Chondrocyte (in vitro differentiated cells): ENCODE measurements at places on chromosomes 1 and 21.

GRCh38 chr1:156143765-156144489, 9.5 kb upstream of the SEMA4A start:
- no peak for DNase-seq

DNA sequence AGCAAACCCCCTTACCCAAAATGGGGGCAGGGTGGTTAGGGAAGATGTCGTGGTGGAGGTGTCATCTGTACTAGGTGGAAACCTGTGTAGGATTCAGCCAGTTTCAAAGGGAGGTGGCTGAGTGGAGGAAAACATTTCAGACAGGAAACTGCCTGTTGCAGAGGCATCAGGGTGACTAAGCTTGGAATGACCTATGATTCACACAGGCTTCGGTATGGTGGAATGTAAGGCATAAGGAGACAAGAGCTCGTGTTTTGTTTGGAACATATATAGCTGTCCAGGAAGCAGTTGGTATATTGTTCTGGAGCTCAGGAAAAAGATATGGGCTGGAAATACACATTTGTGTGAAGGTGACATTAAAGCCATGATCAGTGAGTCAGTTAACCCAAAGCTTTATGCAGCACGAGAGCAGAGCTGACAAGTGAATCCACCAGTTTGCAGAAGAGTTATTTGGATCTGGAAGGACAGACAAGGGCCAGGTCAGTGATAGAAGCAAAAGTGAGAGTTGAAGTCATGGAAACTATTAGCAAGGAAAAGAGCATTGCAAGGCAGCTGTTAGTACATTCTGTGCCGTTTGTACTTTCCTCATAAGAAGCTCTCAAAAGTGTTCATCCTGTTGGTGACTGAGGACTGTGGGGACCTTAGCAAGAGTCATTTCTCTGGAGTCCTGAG, 12.2 kb downstream of the UTP25 start:
- no peak for DNase-seq

DNA sequence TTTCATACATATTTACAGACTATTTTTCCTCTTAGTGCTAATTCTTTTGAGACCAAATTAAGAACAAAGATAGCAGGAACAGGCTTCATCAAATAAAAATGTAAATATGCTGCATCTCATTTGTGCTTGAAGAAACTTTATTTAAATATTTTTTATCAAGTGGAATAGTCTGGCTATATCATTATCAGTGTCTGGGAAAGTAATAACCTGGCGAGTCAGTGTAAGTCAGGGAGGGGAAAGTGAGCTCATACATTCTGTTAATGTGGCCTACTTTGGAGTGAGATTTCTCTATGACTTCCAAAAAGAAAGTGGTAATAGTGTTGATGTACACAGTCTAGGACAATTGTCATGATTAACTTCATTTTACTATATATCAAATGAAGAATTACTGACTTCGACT, 1045.1 kb downstream of the ADGRL2 start:
- no peak for DNase-seq

GRCh38 chr1:212346601-212347000, 61.4 kb downstream of the PPP2R5A start:
- no peak for DNase-seq

- DNase-seq, result no peak
Measured at GRCh38 chr1:154975409-154976059, 1.1 kb downstream of the CKS1B start.

DNA sequence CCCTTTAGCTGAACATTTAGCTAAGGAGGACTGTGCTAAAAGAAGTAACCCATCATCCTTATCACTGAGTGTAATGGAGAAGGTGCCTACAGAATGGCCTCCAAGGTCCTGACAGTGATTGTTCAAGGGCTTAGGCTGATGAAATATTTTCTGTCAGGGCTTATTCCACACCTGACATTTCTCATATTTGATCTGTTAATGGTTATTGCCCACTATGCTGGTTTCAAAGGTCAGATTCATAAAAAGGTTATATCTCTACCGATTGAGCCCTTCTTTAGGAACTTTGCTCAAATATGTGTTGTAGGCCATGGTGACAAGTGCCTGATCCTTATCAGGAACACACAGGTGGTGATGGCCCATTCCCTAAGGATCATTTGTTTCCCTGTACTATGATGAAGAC, 766.4 kb upstream of the ADGRL2 start:
- DNase-seq, result no peak

GRCh38 chr1:167720965-167721616, 691 bp upstream of the MPZL1 start:
- DNase-seq, result no peak

- DNase-seq, result no peak
Measured at GRCh38 chr1:10564063-10564462, 89.3 kb downstream of the PEX14 start.

- DNase-seq, result peak; percentile 39
Measured at GRCh38 chr21:45463871-45464270, 58.9 kb downstream of the COL18A1 start.

DNA sequence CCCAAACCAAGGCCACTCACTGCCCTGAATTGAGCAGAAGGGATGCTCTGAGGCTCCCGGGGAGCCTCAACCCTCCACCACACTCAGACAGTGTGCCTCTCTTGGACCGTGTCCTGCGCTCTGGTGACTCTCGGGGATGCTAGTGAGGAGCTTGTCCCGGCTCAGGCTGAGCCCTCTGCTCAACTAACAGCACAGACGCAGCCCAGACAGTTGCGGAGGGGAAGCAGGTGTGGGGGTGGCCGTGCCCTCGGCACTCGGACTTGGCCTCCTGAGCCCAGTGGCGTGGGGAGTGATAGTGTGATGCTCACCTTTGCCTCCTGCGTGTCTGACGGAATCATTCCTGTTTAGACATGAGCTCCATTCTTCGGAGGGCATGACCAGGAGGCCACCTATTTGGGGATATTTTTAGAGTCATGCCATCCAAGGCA, 15.4 kb upstream of the SLC19A1 start:
- peak; percentile 66 for DNase-seq
